ENCODE measurements at places on chromosomes 5 and 9. TPM values are rescaled to one million over a fixed set of nuclear protein-coding genes. Genes with fewer than 3 reads are reported as not detected.

RANBP3L gene
- total RNA-seq: not detected

CKMT2 gene
- 3.7 TPM for total RNA-seq

SUSD3 gene
- 1.2 TPM for total RNA-seq

LARP1 gene
- total RNA-seq: 225 TPM

- H3K36me3 ChIP-seq: no peaks in the 10 kb centered on the region
- no peak overlapping the region for H3K4me3 ChIP-seq
- H3K27me3 ChIP-seq: no peaks in the 10 kb centered on the region
- peaks cover 22% of the 10 kb centered on the region for H3K4me1 ChIP-seq
- H3K27ac ChIP-seq: no peak overlapping the region
Measured at GRCh38 chr5:96627792-96628398, 34.3 kb upstream of the CAST start.

- H3K27ac ChIP-seq: no peak overlapping the region
- H3K4me3 ChIP-seq: no peak overlapping the region
- no peak for DNase-seq
- peaks cover 2% of the 10 kb centered on the region for H3K36me3 ChIP-seq
Measured at GRCh38 chr9:122222791-122223190, 6.0 kb downstream of the LHX6 start.

DNA sequence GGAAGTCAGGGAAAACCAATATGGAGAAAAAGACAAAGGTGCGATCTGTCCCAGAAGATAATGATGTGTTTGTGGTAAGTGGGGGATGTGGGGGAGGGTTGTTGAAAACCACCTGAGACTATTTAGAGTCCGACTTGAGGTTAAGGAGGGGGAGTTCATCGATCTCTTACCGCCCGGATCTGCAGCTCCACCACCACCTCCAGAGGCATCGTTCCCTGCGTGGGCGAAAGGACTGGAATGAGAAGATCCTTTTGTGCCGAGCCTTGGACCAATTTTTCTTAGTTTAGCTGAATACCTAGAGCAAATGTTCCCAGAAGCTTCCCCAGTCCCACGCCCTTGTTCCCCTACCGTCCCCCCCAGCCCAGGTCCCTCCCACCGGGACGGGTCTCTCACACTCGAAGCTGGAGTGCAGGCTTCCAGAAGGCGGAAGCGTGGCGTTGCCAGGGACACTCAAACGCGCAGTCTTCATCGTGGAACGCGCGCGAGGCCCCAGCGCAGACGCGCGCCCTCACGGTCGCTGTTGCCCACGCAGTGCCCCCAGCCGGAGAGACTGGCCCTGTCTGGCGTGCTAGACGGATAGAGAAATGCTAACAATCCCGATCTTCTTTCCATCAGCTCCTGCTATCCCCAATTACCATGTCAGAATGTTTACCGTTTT, at the start of gene SPATA6L:
SPATA6L (minus strand) TSS at position 439 of the 658 bp plus-strand sequence; CDS start at position 209, 230 bp downstream.
- peak within 1 kb of the TSS; percentile 95 for H3K27ac ChIP-seq
- H3K36me3 ChIP-seq: peaks cover 1% of the 10 kb centered on the region
- H3K4me1 ChIP-seq: peaks cover 49% of the 10 kb centered on the region
- H3K27me3 ChIP-seq: no peaks in the 10 kb centered on the region
- DNase-seq: peak; percentile 24

DNA sequence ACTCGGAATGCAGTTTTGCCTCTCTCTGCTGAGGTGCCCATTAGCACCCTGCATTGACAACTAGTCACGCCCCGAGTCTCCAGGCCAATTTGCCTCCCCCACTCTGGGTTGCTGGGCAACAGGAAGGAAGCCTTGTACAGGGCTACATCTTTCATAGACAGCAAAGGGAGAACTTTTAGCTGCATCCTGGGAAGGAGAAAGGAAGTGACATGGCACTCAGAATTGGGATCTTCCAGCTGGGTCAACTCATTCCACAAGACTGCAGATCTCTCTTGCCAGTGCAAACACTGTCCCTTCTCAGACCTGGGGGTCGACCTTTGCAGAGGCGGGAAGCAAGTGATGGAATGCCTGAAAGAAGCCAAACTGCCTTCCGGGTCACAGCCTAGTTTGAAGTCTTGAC, 282.0 kb downstream of the SLIT3 start:
- H3K36me3 ChIP-seq: no peaks in the 10 kb centered on the region
- peak overlapping the region; percentile 20 for H3K4me3 ChIP-seq
- peaks cover 11% of the 10 kb centered on the region for H3K4me1 ChIP-seq
- H3K27me3 ChIP-seq: peaks cover 11% of the 10 kb centered on the region
- no peak overlapping the region for H3K27ac ChIP-seq

- no peak overlapping the region for H3K27ac ChIP-seq
- H3K4me3 ChIP-seq: no peak overlapping the region
- no peaks in the 10 kb centered on the region for H3K27me3 ChIP-seq
- H3K36me3 ChIP-seq: peaks cover 5% of the 10 kb centered on the region
- DNase-seq: no peak
Measured at GRCh38 chr9:99964336-99964735, 57.9 kb downstream of the STX17 start.

DNA sequence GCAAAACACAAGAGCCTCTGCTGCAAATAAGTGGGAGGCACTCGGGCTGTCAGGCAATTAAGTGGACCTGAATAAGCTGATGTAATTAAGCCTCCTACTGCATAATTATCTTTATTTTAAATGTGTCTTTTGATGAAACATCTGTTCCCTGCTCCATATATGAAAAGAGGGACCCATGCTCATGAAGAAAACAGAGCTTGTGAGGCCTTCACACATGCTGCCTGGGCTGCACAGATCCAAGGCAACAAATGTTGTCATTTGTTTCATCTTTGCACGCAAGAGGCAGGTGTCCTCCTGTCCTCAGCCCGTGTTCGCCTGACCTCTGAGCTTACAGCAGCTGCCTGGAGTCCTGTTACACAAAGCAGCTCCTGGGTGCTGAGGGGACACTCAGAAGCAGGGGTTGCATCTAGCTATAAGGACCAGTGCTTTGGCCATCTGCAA, 381.1 kb downstream of the ZNF608 start:
- DNase-seq: no peak
- H3K36me3 ChIP-seq: no peaks in the 10 kb centered on the region
- no peaks in the 10 kb centered on the region for H3K27me3 ChIP-seq

GRCh38 chr9:113985968-113986585, 92.0 kb downstream of the AMBP start:
- peak overlapping the region; percentile 87 for H3K27ac ChIP-seq
- no peak overlapping the region for H3K4me3 ChIP-seq
- peaks cover 12% of the 10 kb centered on the region for H3K36me3 ChIP-seq
- no peaks in the 10 kb centered on the region for H3K27me3 ChIP-seq
- DNase-seq: no peak

GRCh38 chr5:176528301-176528700, 8.9 kb downstream of the RNF44 start:
- H3K4me1 ChIP-seq: peaks cover 1% of the 10 kb centered on the region
- no peak for DNase-seq
- no peak overlapping the region for H3K27ac ChIP-seq
- H3K4me3 ChIP-seq: no peak overlapping the region

DNA sequence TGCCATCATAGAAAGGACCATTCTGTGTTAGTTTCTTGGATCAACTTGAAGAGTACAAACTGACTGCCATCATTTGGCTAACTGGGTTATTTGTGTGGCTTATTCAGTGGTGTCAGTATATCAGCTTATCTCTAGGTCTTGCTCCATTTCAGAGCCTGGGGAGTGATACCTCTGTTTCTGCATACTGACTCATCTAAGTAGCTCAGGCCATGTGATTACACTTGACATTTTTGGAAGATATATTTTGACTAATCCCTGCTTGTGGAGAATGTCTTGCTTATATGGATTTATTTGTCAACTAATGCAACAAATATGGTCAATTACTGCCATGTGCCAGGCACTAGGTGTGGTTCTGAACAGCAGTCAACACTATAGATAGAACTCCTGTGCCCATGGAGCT, 311.7 kb downstream of the YTHDC2 start:
- no peak overlapping the region for H3K4me3 ChIP-seq
- H3K27ac ChIP-seq: no peak overlapping the region
- H3K27me3 ChIP-seq: no peaks in the 10 kb centered on the region
- H3K4me1 ChIP-seq: no peaks in the 10 kb centered on the region
- H3K36me3 ChIP-seq: no peaks in the 10 kb centered on the region

DNA sequence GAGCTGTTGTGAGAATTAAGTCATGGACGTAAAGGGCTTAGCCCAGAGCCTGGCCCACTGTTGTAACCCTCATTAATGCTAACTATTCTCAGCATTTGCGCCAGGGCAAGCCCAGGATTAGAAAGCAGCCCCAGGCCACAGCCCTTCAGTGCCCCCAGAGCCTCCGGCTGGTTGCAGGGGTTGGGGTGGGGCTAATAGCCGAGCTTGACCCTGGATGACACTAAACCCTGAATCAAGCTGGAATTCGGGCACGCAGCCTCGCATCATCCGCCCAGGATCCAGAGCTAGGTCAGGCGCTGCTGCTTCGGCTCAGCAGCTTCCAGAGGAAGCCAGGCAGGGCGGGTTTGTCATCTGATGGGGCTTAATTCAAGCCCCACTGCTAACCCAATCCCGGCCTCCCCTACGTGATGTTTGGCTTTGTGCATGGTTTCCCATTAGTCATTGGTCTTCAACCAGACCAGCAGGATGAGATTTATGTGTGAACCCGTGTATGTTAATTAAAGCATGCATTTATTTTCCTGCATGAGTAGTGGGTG, 1.2 kb upstream of the MEGF9 start:
- H3K4me3 ChIP-seq: peak overlapping the region; percentile 84
- H3K4me1 ChIP-seq: peaks cover 36% of the 10 kb centered on the region
- peak overlapping the region; percentile 91 for H3K27ac ChIP-seq
- H3K36me3 ChIP-seq: no peaks in the 10 kb centered on the region

DNA sequence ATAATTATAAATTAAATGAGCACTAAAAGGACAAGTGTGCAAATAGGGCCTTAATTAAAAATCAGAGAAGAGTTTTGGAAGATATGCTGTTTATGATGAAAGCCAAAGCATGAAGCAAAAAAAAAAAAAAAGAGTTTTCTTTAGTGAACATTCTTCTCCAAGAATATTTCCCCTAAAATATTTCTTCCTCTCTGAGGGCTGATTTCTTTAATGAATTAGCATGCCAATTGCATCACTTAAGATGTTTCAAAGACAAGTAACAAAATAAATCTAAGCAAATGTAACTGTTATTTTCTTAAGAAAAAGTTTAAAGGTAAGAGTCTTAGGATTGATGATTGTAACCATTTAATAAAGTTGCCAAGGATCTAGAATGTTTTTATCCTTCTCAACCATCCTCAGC, 81.6 kb upstream of the MPDZ start:
- no peak overlapping the region for H3K4me3 ChIP-seq
- no peak for DNase-seq
- no peaks in the 10 kb centered on the region for H3K4me1 ChIP-seq
- no peaks in the 10 kb centered on the region for H3K36me3 ChIP-seq
- H3K27me3 ChIP-seq: no peaks in the 10 kb centered on the region

DNA sequence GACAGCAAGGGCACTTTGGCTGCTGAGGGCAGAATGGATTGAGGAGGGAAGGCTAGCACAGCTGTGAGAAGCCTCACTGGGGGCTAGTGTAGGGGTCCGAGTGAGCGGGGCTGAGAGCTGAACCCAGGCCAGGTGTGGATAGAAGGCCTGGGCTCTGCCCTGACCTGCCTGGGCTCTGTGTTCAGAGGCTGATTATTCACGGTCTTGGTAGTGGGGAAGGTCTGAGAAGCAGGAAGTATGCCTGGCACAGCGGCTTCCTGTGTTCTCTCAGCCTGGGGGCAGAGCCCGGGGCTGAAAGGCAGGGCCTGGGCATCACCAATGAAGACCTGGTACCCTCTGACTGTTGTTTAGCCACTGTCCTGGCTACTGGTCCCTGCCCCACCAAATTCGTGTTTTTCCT, 136.4 kb upstream of the TBC1D2 start:
- H3K27me3 ChIP-seq: peaks cover 12% of the 10 kb centered on the region
- DNase-seq: no peak
- H3K4me1 ChIP-seq: no peaks in the 10 kb centered on the region
- H3K27ac ChIP-seq: no peak overlapping the region
- H3K4me3 ChIP-seq: no peak overlapping the region
- H3K36me3 ChIP-seq: no peaks in the 10 kb centered on the region

GRCh38 chr5:148833122-148833521, 6.7 kb downstream of the ADRB2 start:
- H3K4me1 ChIP-seq: no peaks in the 10 kb centered on the region
- H3K36me3 ChIP-seq: no peaks in the 10 kb centered on the region
- peaks cover 53% of the 10 kb centered on the region for H3K27me3 ChIP-seq

DNA sequence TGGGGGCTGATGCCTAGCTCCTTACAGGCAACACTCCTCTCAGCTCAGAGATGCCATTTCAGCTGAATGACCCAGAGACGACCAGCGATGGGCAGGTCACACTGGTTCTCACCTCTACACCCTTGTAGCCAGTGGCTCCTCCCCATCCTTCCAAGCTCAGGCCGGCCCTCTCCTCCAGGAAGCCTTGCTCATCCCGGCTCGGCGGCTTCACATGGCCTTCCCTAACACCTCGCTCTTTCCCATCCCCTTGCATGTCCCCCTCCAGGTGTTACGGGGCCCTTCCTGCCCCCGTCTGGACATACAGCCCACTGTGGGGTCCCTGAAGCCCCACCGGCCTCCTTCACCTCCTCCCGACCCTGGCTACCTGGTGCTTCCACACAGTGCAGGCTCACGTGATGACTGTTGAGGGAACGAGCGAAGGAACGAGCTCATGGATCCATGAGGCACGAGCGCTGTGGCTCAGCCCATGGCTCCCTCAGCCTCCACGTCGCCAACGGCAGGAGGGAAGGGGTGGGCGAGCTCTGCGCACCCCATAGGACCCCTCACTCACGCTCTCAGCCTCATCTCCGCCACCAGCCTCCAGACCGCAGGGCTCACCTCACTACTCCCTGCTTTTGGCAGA, 45.7 kb downstream of the SARDH start:
- H3K4me1 ChIP-seq: peaks cover 21% of the 10 kb centered on the region
- no peak overlapping the region for H3K4me3 ChIP-seq
- H3K27me3 ChIP-seq: peaks cover 7% of the 10 kb centered on the region
- H3K27ac ChIP-seq: no peak overlapping the region
